Neuronal stem cell (in vitro differentiated cells): ENCODE measurements at places on chromosomes 3 and 15.

GRCh38 chr15:25799906-25800700 lies 63.0 kb downstream of the ATP10A start:
- no peak overlapping the region for H3K27ac ChIP-seq
- no peaks in the 10 kb centered on the region for H3K36me3 ChIP-seq
- peaks cover 4% of the 10 kb centered on the region for H3K4me1 ChIP-seq
- DNase-seq = no peak

DNA sequence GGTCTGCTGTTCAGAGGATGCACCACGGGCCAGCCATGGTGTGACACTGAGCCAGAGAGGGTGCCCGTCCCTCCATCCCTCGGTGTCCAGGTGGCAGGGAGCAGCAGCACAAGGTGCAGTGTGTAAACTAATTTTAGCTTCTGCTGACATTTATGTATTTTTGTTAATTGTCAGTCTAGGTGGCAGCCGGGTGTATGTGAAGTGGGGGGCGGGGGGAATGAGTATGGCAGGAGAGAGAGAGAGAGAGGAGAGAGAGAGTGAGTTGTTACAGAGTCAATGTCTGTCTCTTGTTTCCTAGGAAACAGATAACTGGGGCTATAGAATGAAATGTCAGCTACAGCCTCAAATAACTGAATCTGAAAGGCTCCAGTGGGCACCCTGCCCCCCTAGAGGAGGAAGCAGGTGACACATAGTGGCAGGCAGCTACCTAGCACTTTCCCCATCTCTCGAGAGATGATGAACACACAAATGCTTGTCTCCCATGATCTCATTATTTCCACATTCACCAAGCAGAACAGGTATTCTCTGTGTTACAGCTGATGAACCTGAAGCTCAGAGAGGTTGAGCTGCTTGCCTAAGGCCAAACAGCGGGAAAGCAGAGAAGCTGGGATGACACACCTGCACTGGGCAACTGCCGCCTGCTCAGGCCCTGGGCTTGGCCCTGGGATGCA lies 24.7 kb downstream of the RASGRF1 start:
- DNase-seq = no peak
- peaks cover under 1% of the 10 kb centered on the region for H3K4me1 ChIP-seq
- H3K36me3 ChIP-seq = no peaks in the 10 kb centered on the region
- no peak overlapping the region for H3K27ac ChIP-seq
- H3K27me3 ChIP-seq = peaks cover 2% of the 10 kb centered on the region

- H3K4me3 ChIP-seq = no peak overlapping the region
- H3K27ac ChIP-seq = no peak overlapping the region
- DNase-seq = no peak
- H3K27me3 ChIP-seq = no peaks in the 10 kb centered on the region
These were observed 54.5 kb downstream of the RNF13 start for GRCh38 chr3:149867563-149867962.

- H3K4me1 ChIP-seq = peaks cover 21% of the 10 kb centered on the region
- DNase-seq = no peak
- no peak overlapping the region for H3K4me3 ChIP-seq
- H3K27me3 ChIP-seq = no peaks in the 10 kb centered on the region
- no peaks in the 10 kb centered on the region for H3K36me3 ChIP-seq
These were observed 14.1 kb upstream of the SLC35G2 start for GRCh38 chr3:136804813-136805212.

DNA sequence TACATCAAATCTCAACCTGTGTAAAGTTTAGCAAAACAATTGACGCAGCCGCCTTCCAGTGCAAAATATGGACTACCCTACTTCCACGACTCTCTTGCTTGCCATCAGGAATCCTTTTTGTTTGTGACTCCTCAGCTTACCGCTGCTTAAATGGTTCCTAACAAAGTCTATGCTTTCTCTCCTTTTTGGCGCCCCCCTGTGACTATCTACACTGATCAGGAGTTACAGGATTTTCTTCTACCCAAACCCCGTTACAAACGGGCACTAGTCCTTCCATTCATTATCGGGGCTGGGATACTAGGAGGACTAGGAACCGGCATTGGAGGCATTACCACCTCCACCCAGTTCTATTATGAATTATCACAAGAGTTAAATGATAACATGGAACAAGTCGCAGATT lies 184.0 kb downstream of the IGSF11 start:
- no peak overlapping the region for H3K4me3 ChIP-seq
- H3K27ac ChIP-seq = no peak overlapping the region
- H3K4me1 ChIP-seq = no peaks in the 10 kb centered on the region
- H3K27me3 ChIP-seq = no peaks in the 10 kb centered on the region
- no peaks in the 10 kb centered on the region for H3K36me3 ChIP-seq

- no peaks in the 10 kb centered on the region for H3K27me3 ChIP-seq
- H3K4me1 ChIP-seq = no peaks in the 10 kb centered on the region
- DNase-seq = no peak
- no peak overlapping the region for H3K4me3 ChIP-seq
- no peaks in the 10 kb centered on the region for H3K36me3 ChIP-seq
These were observed 25.8 kb upstream of the SCAANT1 start for GRCh38 chr3:63937661-63938651.

DNA sequence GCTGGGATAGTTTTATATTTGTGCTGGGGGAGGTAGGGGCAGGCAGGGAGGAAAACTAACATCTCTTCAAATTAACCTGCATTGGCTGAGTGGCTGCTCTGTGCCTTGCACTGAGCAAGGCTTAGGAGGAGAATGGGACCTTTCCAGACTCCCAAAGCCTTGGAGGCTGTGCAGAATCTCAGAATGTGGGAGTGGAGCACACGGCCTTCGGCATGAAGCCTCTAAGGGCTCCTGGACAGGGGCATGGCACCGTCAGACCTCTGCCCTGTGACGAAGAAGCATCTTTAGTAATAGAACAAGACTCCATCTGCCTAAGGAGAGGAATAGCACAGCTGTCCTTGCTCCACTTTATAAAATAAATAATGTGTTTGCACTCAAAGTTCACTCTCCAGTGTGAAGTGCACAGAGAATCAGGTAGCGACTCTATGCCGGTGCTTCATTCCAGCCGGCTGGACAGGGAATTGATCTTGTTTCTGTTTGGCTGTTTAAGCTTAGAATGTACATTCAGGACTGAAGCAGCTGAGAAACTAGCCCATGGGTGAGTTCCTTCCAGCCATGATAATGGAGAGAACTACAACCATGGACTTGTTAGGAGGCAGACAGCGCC lies 228.5 kb upstream of the ADAMTS9 start:
- H3K36me3 ChIP-seq = no peaks in the 10 kb centered on the region
- H3K27me3 ChIP-seq = no peaks in the 10 kb centered on the region
- DNase-seq = no peak
- no peak overlapping the region for H3K27ac ChIP-seq
- H3K4me3 ChIP-seq = no peak overlapping the region

GRCh38 chr15:29736012-29736743 lies 86.1 kb downstream of the TJP1 start:
- H3K27ac ChIP-seq = no peak overlapping the region
- H3K36me3 ChIP-seq = peaks cover 94% of the 10 kb centered on the region
- H3K27me3 ChIP-seq = no peaks in the 10 kb centered on the region
- no peaks in the 10 kb centered on the region for H3K4me1 ChIP-seq
- no peak overlapping the region for H3K4me3 ChIP-seq

DNA sequence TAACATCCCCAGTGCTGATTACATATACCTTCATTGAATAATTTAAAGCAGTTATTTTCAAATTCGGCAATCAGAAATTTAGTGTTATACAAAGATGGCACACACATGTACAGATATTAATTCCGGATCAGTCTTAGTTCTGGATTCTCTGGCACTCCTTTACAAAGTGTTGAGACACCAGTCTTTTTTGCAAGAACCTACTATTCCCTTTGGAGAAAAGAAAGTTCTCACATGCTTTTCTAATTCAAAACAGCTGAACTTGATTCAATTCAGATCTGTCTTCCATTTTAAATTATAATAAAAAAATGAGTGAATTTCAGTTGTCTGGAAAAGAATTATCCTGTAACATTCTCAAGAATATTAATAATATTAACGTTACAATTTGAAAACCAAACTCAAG lies 20.4 kb downstream of the CCDC191 start:
- peaks cover 13% of the 10 kb centered on the region for H3K36me3 ChIP-seq
- no peak for DNase-seq
- no peak overlapping the region for H3K27ac ChIP-seq
- H3K27me3 ChIP-seq = no peaks in the 10 kb centered on the region
- no peak overlapping the region for H3K4me3 ChIP-seq
- no peaks in the 10 kb centered on the region for H3K4me1 ChIP-seq

- no peaks in the 10 kb centered on the region for H3K36me3 ChIP-seq
- H3K4me3 ChIP-seq = no peak overlapping the region
- H3K4me1 ChIP-seq = no peaks in the 10 kb centered on the region
- H3K27ac ChIP-seq = no peak overlapping the region
These were observed 674.0 kb downstream of the ZBBX start for GRCh38 chr3:166706094-166706493.

DNA sequence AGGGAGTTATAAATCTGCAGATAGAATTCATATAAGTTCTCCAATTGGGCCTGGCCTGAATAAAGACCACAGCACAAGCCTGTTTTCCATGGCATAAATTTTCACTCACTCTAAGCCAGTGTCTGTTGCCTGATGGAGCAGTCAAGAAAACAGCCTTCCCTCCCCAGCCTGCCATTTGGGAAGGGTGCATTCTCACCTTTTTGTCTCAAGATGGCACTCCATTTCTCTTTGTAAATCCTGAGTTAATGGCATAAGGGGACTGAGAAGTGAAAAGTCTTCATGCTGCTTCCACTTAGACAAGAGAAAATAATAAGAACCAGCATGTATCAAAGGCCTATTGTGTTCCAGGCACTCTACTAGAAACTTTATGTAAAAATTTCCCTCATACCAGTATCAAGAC lies 115.6 kb upstream of the MANF start:
- H3K36me3 ChIP-seq = no peaks in the 10 kb centered on the region
- H3K4me3 ChIP-seq = no peak overlapping the region
- no peaks in the 10 kb centered on the region for H3K27me3 ChIP-seq

- H3K4me1 ChIP-seq = no peaks in the 10 kb centered on the region
- no peak for DNase-seq
- H3K27ac ChIP-seq = no peak overlapping the region
- H3K36me3 ChIP-seq = no peaks in the 10 kb centered on the region
- no peaks in the 10 kb centered on the region for H3K27me3 ChIP-seq
- no peak overlapping the region for H3K4me3 ChIP-seq
These were observed 173.0 kb upstream of the AZI2 start for GRCh38 chr3:28521663-28522062.

- H3K4me3 ChIP-seq = no peak overlapping the region
- H3K36me3 ChIP-seq = no peaks in the 10 kb centered on the region
- no peaks in the 10 kb centered on the region for H3K4me1 ChIP-seq
These were observed 140.4 kb downstream of the NFKBIZ start for GRCh38 chr3:101989578-101990200.
